ENCODE measurements at places on chromosomes 1 and 21. TPM values are rescaled to one million over a fixed set of nuclear protein-coding genes. Genes with fewer than 3 reads are reported as not detected.

- peak; percentile 83 for DNase-seq
Measured at GRCh38 chr1:158121604-158122254, 59.0 kb upstream of the CD1D start.

- DNase-seq, result no peak
Measured at GRCh38 chr1:59076612-59077011, 220.3 kb upstream of the FGGY start.

GRCh38 chr1:242585616-242586359 lies 61.3 kb upstream of the PLD5 start:
- no peak for DNase-seq

DNA sequence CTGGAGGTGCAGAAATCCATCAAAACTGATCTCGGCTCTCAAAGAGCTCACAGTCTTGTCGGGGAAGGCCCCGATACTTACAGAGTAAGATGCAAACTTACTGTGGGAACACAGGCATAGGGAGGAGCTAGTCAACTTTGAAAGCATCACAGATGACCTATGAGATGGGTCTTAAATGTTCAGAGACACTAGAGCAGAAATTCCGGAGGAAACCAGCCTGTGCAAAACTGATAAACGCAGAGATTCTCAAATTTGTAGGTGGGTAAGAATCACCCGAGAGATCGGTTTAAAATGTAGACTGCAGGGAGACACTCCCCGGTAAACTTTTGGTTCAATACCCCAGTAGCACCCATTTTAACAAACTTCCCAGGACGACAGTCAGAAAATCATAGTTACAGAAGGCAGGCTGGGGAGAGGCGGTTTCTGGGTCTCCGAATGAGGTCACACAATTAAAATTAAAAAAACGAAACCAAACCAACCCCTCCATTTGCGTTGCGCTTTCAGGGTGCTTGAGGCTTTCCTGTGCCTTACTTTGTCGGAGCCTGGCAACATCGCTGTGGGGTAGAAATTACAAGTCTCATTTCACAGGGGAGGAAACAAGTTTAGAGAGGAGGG lies 755 bp upstream of the THRAP3 start:
- peak; percentile 81 for DNase-seq

GRCh38 chr1:110591956-110592355 lies 14.2 kb downstream of the KCNA2 start:
- no peak for DNase-seq

GRCh38 chr1:58941471-58942289 lies 157.8 kb upstream of the JUN start:
- DNase-seq, result no peak

DNA sequence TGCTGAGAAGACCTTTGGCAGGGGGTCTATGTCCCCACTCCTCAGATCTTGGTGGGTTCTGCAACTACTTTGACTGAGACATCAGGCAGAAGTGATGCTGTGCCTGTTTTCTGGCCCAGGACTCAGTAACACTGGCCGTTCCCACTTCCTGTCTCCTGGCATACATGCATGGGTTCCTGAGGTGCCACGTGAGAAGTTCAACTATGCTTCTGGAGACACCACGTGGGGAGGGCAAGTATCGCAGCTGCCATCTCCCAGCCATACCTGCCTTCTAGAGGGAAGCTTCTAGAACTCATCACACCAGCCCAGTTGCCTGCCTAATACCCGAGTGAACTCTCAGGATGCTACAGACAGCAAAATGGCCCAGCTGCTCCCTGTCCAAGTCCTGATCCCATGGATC lies 65.8 kb downstream of the TRABD2B start:
- peak; percentile 82 for DNase-seq

DNA sequence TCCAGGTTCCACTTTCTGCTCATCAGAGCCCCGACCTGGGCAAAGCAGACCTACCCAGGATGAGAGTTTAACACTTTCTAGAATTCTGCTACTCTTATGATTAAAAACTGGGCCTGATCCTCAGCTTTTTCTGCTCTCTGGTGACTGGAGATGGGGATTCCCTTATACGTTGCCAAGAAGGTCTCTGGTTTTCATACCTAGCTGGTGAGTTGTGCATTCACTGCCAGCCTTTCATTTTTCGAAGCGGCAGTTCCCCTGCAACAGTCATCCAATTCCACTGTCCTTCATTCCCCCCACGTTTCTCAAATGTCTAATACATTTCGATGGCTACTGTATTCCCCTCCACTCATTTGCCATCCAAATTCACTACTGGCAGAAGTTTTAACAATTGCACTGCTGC lies 135.3 kb downstream of the ADSS2 start:
- DNase-seq, result no peak

DNA sequence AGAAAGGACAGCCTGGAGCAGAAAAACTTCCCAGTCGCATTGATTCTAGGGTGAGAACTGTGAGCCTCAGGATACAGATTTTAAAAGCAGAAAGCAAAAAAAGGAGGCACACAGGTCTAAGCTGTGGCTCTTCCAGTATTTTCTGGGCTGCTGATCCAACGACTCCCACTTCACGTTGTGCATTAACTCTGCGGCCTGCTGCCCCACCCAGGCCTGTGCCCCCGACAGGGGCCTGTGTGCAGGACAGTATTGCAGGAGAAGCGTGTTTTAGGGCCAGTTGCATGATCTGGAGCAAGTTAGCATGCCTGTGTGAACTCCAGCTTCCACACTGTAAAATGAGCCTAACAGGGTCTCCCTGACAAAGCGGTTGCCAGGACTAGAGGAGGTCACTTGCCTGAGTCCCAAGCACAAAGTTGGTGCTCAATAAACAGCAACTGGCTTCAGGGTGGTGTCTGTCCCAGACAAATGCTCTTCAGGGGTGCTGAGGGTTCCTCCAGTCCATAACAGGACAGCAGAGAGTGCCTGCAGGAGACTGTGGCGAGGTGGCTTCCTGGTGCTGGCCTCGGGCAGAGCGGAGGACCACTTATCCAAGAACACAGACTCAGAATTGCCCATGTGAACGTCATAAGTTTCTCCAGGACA lies 66.8 kb upstream of the RAB4A start:
- no peak for DNase-seq

- DNase-seq, result no peak
Measured at GRCh38 chr21:43315244-43316137, 111.4 kb downstream of the SIK1 start.

DNA sequence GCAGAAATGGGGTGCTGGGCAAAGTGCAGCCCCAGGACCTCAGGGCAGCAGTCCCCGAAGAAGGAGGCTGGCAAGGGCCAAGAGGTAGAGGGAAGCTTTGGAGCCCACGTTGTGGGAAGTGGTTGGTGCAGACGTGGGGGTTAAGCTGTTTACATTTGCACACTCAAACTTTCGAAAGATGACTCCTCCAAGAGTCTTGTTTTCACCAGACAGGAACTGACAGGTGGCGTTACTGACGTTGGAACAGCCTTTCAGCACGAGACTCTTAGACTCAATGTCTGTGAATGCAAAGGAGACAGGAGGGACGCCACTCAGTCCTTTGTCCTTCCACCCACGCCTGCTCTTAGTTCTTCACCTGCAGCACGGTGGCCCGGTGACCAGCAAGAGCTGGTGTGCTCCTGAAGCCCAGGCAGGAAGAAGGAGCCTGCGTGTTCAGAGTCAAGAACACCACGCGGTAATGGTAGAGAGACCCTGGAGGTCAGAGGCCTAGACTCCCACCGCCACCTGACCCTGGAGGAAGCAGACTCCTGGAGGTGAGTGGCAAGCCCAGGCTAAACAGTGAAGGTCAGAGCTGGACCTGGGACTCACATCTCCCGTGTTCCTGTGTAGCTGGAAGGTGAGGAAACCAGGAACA lies 15.9 kb downstream of the LYPD8 start:
- no peak for DNase-seq

DNA sequence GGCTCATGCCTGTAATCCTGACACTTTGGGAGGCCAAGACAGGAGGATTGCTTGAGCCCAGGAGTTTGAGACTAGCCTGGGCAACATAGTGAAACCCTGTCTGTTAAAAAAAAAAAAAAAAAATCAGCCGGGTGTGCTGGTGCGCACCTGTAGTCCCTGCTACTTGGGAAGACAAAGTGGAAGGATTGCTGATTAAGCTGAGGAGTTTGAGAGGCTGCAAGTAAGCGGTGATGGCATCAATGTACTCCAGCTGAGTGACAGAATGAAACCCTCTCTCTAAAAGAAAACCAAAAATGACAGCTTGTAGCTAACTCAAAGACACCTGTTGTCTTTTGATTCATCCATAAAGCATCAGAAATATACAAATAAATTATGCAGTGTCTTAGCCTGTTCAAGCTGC lies 31.8 kb downstream of the SIPA1L2 start:
- no peak for DNase-seq

- no peak for DNase-seq
Measured at GRCh38 chr1:53378932-53379661, 51.2 kb upstream of the LRP8 start.

DNA sequence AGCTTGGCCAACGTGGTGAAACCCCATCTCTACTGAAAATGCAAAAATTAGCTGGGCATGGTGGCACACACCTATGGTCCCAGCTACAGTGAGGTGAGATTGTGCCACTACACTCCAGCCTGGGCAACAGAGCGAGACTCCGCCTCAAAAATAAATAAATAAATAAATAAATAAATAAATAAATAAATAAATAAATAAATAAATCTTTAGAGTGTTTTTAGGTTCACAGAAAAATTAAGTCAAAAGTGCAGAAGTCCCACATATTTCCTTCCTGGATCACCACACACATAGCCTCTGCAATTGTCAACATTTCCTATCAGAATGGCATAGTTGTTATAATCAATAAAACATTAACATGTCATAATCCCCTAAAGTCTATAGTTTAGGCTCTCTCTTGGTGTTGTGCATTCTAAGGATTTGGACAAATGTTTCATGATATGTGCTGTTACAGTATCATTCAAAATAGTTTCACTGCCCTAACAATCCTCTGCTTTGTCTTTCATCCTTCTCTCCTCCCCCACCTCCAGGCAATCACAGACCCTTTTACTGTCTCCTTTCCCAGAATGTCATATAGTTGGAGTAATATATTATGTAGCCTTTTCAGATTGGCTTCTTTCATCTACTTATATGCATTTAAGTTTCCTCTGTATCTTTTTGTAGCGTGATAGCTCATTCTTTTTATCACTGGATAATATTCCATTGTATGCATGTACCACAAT lies 58.3 kb downstream of the LAMC1 start:
- no peak for DNase-seq

DNA sequence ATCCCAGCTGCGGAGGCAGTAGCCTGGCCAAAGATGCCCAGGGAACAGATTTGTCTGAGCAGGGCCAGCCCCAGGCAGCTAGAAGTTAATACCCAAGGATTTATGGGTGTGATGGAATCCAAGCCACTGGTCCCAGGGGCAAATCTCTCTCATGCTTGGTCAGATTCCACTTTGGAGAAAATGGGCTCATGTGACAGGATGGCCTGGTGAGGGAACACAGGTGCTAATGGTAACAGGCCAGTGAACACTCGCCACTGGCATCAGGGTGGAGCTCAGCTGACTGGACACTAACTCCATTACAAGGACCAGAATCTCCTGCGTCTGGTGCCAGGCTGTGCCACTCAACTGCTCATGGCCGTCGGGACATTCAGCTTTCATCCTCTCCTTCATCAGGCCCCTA lies 12.0 kb downstream of the MDM4 start:
- DNase-seq, result no peak

DNA sequence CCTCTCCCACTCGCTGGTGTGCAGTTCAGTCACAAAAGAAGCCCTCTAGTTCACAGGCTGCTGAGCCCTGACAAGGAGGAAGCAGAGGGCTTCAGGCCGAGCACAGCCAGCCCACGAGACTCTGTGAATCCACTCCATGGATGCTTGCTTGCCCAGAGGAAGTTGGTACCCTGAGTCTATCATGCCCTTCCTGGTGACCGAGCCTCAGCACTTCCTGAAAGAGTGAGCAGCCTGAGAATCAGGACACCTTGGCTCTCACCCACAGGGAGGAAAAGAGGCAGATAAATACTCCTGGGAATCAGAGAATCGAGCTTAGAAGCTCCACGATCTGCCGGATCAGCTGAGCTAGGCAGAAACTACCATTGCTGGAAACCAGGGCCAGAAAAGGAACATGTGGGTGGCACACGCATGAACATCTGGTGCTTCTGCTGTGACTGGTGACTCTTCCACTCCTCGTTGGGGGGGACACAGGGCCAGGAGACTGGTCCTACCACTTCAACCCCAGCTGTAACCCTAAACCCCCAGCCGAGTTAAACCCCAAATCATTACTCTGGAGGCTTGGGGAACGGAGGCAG lies 376.3 kb upstream of the CAMK1G start:
- no peak for DNase-seq

DNA sequence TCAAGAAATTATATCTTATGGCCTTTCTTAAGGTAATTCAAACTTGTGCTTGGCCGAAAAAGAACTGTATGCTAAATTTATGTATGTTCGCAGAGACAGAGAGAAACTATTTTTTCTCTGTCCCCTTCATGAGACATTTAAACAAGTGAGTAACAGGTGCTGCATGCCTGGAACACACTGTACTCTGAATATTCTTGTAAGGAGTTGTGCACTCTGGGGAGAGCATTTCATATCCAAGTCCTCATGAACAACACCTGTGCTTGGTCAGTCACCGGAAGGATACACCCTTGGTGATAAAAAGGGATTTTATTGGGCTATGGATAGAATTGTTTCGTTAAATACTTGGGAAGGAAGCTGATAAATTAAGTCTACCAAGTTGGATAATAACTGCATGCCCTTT lies 220.8 kb upstream of the NRIP1 start:
- DNase-seq, result no peak

GRCh38 chr1:223304931-223305330 lies 59.0 kb downstream of the SUSD4 start:
- DNase-seq, result no peak

DNA sequence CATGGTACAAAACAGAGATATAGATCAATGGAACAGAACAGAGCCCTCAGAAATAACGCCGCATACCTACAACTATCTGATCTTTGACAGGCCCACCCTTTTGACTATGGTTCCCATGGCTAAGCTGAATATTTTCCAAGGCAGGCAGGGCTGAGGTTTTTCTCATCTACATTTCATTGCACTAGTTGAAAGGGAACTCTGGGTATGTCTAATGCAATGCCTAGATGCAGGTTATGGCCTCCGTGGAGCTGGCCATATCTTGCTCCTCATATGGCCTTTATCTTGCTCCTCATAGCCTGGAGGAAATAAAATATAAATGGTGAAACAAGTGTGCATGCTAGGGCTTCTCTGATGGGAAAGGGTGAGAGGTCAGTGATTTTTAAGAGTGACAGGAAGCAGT lies 10.6 kb downstream of the SPRR5 start:
- DNase-seq, result no peak

GRCh38 chr1:2405588-2406295 lies 6.6 kb downstream of the PEX10 start:
- no peak for DNase-seq

GRCh38 chr1:160460214-160460642 lies 59.9 kb downstream of the VANGL2 start:
- DNase-seq, result peak; percentile 62

FAM110D gene
- total RNA-seq, result not detected

IFI44L gene
- total RNA-seq, result 0.54 TPM

OR2T2 gene
- total RNA-seq, result not detected

AIM2 gene
- total RNA-seq, result 1.7 TPM

FOXE3 gene
- total RNA-seq, result not detected

OR2L2 gene
- not detected for total RNA-seq

CA14 gene
- 0.45 TPM for total RNA-seq

RBP7 gene
- total RNA-seq, result not detected

Measured in Karpas-422 (cell line).